ENCODE measurements at places on chromosomes 13 and 19. TPM values are rescaled to one million over a fixed set of nuclear protein-coding genes. Genes with fewer than 3 reads are reported as not detected.
A peak's percentile ranks its signal among the peaks of the same experiment; 100 is the strongest.

Gene MCEMP1
- not detected for total RNA-seq

Gene LRG1
- total RNA-seq, result 0.53 TPM

Gene CRLF1
- total RNA-seq, result not detected

Gene FUT3
- 1.4 TPM for total RNA-seq

Gene PSG3
- 0.19 TPM for total RNA-seq

Gene MADCAM1
- total RNA-seq, result 0.29 TPM

Gene KCNC3
- 18.8 TPM for total RNA-seq

Gene CUL4A
- total RNA-seq, result 100 TPM

Gene NCAN
- total RNA-seq, result not detected

Gene URAD
- total RNA-seq, result not detected

Gene DENND1C
- 64.3 TPM for total RNA-seq

Gene ZNF681
- 2.3 TPM for total RNA-seq

Gene ATXN8OS
- total RNA-seq, result not detected

Gene SMIM44
- total RNA-seq, result not detected

Gene SBSN
- total RNA-seq, result not detected

DNA sequence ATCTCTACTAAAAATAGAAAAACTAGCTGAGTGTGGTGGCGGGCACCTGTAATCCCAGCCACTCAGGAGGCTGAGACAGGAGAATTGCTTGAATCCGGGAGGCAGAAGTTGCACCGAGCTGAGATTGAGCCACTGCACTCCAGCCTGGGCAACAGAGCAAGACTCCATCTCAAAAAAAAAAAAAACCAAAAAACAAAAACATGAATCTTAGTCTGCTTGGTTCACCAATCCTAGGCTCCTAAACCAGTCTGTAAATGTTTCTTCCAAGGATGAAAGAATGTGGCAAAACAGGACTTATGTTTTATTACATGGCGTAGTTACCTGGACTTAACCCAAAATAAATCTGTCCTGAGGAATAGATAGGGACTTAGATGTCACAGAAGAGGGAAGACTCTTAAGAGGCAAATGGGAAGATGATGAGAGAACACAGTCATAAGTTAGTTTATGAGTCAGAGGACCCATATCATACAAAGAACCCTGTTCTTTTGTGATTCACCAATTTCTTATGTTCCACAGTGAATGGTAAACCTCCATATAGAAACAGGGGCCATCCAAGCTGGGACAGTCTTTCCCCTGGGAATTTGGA lies 6.9 kb upstream of the FBXL3 start:
- peak; percentile 95 for ATAC-seq

DNA sequence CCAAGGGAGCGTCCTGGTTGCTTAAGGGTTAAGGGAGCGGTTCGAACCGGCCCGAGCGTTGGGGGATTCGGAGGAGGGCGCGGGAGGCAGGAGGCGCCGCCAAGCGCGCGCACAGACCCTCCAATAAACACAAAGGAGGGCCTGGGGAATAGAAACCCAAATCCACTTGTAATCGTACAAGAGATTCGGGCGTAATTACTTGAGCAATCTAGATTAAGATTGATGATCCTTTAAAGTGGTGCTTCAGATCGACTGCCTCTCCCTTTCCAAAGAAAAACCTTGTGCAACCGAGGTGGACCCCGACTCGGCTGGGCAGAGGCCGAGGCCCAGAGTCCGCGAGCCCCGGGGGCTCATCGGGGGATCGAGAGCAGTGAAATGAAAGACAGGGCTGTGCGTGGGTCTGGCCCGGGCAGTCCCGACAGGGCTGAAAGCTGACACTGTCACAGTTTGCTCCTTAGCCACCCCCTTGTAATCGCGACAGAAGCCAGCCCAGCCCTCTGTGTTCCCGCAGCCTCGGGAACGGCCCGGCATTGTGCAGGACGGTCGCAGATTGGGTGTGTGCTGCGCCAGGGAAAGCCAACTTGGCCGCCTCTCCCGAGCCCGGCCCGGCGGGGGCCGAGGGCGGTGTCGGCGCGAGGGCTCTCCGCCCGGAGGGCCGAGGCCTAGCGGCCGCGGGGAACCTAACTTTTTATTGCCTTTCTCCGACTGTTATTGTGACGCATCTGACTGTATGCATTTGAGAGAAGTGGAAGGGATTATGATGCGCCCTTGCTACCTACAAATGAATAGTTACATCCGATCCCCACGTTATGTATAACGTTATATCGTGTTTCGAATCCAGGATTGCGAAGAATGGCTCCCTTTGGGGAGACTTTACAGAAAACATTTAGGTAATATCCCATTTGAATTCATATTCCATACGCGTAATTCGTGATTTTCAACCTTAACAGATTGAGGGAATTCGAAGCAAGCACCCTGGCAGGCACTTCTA lies 5.5 kb downstream of the MAB21L1 start:
- no peak for ATAC-seq

DNA sequence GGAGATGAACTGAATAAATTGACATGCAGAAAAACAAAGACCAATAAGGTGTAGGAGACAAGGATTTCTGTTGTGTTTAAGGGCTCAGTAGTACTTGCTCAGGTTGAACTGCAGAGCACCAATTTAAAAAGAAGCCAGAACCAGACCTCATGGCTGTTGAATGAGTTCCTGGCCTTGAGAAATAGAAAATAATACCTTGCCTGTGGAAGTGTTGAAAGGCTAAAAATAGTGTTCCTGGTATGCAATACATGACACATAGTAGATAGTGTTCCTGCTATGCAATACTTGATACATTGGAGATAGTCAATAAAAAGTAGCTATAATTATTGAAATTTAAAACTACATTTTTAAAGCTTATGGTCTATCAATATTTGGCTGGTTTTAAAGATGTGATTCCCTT lies 595.8 kb downstream of the PCDH9 start:
- ATAC-seq, result no peak

- no peak for ATAC-seq
Measured at GRCh38 chr13:57629391-57629804, 2.1 kb upstream of the PCDH17 start.

GRCh38 chr19:40129425-40129824 lies 38.7 kb upstream of the ZNF780A start:
- no peak for ATAC-seq

DNA sequence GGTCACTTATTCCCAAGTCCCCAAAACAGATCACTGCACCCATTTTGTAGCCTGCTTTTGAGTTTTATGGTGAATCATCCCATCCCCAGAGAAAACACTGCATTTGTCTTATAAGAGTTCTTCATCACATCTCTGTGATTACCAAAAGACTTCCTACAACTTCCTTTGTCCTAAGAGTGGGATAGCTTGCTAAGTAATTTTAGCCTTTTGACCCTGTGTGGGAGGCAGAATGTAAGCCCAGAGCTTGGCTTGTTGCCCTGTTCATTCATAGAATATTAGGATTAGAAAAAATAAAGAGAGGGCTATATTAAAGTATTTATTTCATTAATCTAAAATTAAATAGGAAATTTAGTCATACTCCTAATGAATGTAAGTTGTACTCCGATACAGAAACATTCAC lies 213.3 kb downstream of the MZT1 start:
- no peak for ATAC-seq

GRCh38 chr13:20980899-20981298 lies 78.4 kb upstream of the XPO4 start:
- no peak for ATAC-seq

DNA sequence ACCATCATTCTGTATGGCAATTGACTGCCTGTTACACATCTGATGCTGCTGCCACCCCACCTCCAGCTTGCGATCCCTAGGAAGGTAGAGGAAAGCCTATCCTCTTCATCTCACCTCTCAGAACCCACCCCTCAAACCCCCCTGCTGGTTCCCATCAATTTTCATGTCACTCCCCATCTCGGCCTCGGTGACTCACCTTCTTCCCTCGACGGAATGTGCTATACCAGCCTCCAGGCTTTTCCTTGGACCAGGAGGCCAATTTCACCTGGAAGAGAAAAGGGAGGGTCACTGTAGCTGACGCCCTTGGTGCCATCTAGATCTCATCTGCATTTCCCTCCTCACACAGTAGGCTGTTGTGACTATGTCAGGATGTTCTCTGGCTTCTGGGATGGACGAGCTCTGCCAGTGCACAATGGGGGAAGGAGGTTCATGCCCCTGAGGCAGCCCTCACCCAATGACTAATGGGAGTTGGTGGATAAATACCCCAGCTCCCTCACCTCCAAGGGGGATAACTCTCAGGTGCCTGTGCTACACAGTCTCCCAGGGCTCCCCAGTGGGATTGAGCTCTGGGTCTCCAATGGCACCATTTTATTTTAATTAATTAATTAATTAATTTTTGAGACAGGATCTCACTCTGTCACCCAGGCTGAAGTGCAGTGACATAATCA lies 26.4 kb upstream of the OLFM2 start:
- no peak for ATAC-seq

- peak; percentile 64 for ATAC-seq
Measured at GRCh38 chr13:29594303-29594709, 1.2 kb downstream of the SLC7A1 start.

DNA sequence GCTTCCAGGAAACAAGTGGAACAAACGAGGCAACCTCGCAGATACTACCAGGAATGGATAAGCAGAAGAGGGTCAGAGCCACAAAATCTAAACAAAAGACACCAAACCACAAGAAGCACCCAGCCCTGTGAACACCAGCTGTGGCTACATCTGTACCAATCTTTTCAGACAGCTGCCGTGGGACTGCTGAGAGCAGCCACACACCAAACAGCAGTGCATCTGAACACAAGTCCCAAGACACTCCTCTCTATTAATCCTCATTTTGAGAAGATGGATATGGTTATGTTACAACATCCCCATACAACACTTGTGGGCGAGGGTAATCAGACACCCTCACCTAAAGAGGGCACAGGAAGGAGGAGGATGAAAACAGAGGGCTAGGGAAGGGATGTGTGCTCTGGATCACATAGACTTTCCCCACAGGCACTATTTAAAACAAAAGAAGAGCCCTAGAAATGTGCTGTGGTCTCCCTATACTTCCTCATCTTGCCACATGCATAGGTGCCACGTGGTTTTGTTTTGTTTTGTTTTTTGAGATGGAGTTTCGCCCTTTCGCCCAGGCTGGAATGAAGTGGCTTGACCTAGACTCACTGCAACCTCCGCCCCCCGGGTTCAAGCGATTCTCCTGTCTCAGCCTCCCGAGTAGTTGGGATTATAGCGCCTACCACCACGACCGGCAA lies 41.6 kb upstream of the ZNF14 start:
- no peak for ATAC-seq

GRCh38 chr13:25654322-25654721 lies 282.5 kb downstream of the ATP8A2 start:
- ATAC-seq, result no peak

- no peak for ATAC-seq
Measured at GRCh38 chr13:84865783-84866221, 933.4 kb downstream of the SLITRK6 start.

- no peak for ATAC-seq
Measured at GRCh38 chr19:52749780-52750179, 14.9 kb upstream of the ZNF611 start.

GRCh38 chr13:41905600-41906254 lies 55.2 kb downstream of the VWA8 start:
- ATAC-seq, result peak; percentile 82

DNA sequence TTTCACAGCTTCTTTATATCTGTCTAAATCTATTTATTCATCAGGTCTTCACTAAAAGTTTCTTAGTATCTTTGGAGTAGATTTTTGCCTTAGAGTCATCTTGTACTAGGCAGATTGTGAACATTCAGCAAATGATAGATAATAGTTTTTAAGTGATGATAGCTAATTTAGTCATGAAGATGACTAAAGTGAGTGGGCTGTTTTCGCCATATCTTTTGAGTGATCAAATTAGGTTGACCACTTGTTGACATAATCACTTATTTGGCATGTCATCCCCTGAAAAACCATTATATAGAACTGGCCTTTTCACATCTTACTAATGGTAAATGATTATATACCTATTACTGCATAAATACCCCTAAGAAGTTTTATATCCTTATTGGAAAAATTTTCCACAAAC lies 999.2 kb downstream of the PCDH17 start:
- ATAC-seq, result no peak

GRCh38 chr13:75202981-75203380 lies 279.0 kb downstream of the TBC1D4 start:
- no peak for ATAC-seq

GRCh38 chr13:79647533-79647932 lies 166.6 kb downstream of the NDFIP2 start:
- no peak for ATAC-seq

DNA sequence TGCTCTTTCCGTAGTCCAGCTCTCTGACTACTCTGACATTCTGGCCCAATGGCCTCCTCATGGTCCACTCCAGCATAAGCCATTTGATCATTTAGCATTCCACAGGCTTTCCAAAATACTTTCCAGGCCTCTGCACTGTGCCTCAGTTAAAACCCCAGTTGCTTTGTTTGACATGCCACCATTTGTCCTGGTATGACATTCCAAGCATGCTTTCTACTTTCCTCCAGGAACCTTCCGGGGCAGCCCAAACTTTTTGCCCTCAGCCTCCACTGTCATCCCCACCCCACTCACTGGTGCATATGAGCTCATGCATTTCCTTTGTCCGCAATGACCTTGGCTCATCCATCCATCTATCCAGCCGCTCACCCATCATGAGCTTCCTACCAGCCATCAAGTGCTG lies 41.8 kb upstream of the WASF3 start:
- no peak for ATAC-seq

GRCh38 chr19:17004386-17004785 lies 22.2 kb downstream of the CPAMD8 start:
- no peak for ATAC-seq

GRCh38 chr19:40754611-40755247 lies 3.7 kb downstream of the SNRPA start:
- peak; percentile 7 for ATAC-seq

DNA sequence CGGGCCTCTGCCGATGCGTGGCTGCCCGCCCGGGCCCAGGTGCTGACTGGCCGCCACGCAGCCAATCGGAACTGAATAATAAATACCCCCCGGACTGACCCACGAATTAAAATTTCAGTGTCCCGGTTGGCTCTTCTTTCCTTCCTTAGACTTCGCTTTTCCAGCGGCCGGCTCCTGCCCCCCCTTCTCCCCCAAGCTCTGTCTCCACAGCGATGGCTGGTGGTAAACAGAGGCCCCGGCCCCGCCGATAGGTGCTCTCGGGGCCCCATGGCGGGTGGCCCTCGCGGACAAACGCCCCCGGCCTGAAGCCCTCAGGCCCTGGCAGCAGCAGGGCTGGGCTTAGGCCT lies 2.6 kb downstream of the ZBTB7A start:
- no peak for ATAC-seq

GRCh38 chr13:33132644-33133440 lies 116.6 kb downstream of the KL start:
- ATAC-seq, result no peak

- ATAC-seq, result no peak
Measured at GRCh38 chr19:44602081-44602480, 11.3 kb upstream of the IGSF23 start.

- ATAC-seq, result peak; percentile 93
Measured at GRCh38 chr19:35135389-35135909, 590 bp upstream of the LGI4 start.

DNA sequence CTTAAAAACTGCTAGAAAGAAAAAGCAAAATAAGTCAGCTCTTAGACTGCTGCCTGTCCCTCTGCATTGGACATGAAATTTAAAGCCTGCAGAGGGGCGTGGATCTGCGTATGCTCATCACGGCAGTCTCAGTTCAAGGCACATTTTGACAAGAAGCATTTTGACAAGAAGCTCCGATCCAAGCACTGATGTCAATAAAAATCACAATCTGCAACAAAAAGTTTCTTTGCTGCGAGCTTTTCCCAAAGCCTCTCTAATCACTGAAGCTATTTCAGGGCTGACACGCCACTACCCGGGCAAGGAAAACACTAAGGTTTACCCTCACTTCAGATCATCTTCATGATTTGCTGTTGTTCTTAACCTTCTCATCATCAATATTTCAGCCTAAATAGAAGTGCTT lies 7.4 kb downstream of the DCUN1D2 start:
- ATAC-seq, result no peak

Data from activated T-helper 17 cell treated with anti-CD3 and anti-CD28 coated beads, Interleukin-2, amount 50 U/mL, for 72 hours (primary cell).